NCI-H187 treated with DMSO at 0.1 percent for 48 hours (cell line): ENCODE measurements at places on chromosomes 4 and X.

DNA sequence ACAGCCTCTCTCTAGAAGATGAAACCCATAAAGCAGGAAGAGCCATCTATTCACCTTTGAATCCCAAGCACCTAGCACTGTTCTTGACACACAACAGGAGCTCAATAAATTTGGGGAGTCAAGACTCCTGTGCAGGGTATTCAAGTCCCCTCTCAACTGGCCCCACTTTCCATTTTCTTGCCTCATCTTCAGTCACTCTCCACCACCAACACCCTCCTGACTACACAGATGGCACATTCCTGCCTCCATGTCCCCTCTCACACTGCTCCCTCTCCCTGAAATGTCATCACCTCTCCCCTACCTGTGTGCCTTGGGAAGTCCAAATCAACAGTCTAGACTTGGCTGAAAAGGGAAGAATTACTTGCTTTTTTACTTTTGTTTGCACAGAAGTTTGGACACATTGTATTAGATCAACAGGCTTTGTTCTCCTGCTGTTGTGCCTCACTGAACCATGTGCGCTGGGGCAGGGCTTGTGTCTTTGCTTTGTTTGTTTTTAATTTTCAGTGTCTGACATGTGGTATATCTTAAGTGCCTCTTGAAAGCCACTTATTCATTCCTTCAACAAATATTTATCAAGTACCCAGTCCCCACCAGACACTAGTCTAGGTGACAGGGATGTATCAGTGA is 85.1 kb downstream of the APBB2 start:
- no peak for DNase-seq

- DNase-seq, result no peak
These were observed 119.0 kb upstream of the OR13H1 start for GRCh38 chrX:131424895-131425294.

DNA sequence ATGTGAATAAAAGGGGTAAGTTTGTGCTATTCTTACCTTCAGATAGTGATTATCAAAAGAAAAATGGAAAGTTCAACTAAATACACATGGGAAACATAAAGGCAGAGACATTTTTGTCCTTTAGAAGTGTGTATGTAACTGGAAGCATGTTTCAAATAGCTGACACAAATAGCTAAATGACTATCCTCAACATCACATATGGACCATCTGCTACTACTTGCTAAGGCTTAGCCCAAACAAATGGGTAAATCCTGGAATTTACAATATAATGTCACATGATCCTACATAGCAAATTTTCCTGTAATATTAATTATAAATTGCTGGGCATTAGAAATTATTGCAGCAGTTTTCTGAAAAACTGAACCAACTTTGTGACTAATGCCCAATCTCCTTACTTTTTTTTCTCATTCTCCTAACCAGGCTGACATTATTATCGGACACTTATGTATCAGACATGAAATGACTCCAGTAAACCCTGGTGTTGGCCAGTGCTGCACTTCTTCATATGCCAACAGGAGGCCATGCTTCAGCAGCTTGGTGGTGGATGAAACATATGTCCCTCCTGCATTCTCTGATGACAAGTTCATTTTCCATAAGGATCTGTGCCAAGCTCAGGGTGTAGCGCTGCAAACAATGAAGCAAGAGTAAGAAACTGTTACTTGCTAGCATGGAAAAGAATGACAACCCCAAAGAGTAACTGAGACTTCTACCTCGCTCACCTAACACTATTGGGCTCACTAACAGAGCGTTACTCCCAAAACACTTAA is 16.1 kb downstream of the AFP start:
- DNase-seq, result no peak

- DNase-seq, result no peak
These were observed 114.3 kb downstream of the AMELX start for GRCh38 chrX:11407331-11408108.

GRCh38 chrX:13239272-13239671 is 80.6 kb downstream of the ATXN3L start:
- DNase-seq, result no peak

GRCh38 chr4:53816561-53816960 is 225.3 kb upstream of the LNX1 start:
- no peak for DNase-seq

DNA sequence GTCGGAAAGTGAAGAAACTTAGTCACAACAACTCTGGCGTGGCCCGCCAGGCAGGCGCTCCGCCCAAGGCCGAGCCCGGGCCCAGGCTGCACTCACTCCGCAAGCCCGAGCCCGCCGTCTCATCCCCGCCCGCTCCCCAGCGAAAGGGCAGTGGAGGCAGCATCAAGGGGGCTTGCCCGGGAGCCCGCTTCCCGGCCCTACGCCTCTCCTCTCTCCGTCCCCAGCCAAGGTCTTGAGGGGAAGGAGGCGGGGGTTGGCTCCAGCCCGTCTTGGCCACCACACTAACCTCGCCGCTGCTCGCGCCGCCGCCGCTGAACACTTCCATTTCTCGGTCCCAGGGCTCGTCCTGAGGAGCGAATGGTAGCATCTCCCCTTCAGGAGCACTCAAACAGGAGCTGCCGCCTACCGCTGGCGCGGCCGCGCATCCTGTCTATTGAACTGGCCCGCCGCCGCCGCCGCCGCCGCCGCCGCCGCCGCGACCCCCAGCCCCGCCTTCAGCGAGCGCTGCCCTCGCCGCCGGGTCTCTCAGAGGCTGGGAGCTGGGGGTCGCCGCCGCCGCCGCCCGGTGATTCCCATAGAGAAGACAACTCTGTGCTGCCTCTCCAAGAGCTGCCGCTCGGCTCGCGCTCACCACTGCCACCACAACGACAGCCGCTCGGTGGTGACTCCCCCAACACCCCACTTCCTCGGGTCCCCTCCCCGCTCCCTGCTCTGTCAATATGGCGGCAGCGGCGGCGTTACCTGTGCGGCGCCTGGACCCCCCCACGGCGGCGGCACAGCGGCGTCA is at the start of gene RPS6KA6:
Gene RPS6KA6, minus strand, starts transcription at position 667 of the 787 bp plus-strand sequence. Its CDS starts 300 bp downstream, at position 367.
- no peak for DNase-seq
